ENCODE measurements at places on chromosomes 11 and 22. TPM values are rescaled to one million over a fixed set of nuclear protein-coding genes. Genes with fewer than 3 reads are reported as not detected.

- DNase-seq, result no peak
- no peak overlapping the region for H3K4me3 ChIP-seq
- peaks cover 3% of the 10 kb centered on the region for H3K4me1 ChIP-seq
- no peaks in the 10 kb centered on the region for H3K27me3 ChIP-seq
- H3K36me3 ChIP-seq, result no peaks in the 10 kb centered on the region
These were observed 32.7 kb downstream of the ARAP1 start for GRCh38 chr11:72719551-72719950.

DNA sequence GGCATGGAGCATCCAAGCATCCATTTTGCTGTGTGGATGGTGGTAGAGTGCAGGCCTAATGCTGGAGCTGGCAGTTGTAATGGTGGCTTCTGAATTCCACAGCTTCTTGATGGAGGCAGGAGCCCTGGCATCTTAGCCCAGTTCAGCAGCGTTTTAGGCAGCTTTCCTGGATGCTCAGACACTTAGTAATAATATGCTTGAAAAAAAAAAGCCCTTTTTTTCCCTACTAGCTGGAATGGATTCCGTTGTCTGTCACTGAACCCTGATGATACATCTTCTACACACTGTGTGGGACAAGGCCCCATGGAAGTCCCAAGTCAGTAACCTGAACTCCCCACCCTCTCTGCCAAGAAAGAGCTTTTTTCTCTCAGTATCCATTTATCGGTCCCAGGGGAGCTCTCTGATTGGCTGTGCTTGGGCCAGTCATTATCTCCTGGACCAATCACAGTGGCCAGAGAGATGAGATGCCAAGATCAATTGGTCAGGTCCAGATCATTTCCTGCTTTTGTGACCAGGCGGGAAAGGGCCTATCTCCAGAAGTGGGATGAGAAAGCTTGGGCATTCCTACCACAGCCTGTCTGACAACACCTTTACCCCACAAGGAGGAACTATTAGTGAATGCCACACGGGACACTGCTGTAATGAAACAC, 34.2 kb downstream of the MCM5 start:
- no peaks in the 10 kb centered on the region for H3K27me3 ChIP-seq
- H3K27ac ChIP-seq, result no peak overlapping the region
- H3K4me3 ChIP-seq, result no peak overlapping the region
- peaks cover 3% of the 10 kb centered on the region for H3K4me1 ChIP-seq

DNA sequence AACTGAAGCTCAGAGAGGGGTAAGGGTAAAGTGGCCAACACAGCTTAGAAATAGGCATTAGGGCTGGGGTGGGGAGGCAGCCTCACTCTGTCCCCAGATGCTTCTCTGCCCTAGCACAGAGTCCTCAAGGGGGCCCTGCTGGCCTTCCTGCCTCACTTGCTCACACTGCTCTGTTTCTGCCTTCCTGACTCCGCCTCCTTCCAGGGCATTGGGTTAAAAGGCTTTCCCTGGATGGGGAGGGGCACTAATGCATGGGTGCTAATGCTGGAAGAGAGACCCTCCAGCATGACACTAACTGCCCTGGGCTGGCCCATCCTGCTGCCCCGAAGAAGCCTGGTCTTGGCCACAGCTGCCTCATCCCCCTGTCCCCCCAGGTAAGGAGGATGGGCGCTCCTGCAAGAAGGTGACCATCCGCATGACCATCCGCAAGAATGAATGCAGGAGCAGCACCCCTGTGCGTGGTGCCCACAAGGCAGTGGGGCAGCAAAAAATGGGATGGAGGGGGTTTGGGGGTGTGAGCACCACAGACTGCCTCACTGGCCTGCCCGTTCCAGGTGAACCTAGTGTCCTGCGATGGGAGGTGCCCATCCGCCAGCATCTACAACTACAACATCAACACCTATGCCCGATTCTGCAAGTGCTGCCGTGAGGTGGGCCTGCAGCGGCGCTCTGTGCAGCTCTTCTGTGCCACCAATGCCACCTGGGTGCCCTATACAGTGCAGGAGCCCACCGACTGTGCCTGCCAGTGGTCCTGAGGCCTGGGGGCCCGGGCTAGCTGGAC, 74.0 kb upstream of the MYOD1 start:
- H3K4me3 ChIP-seq, result no peak overlapping the region
- H3K4me1 ChIP-seq, result no peaks in the 10 kb centered on the region
- no peaks in the 10 kb centered on the region for H3K27me3 ChIP-seq
- no peak overlapping the region for H3K27ac ChIP-seq

DNA sequence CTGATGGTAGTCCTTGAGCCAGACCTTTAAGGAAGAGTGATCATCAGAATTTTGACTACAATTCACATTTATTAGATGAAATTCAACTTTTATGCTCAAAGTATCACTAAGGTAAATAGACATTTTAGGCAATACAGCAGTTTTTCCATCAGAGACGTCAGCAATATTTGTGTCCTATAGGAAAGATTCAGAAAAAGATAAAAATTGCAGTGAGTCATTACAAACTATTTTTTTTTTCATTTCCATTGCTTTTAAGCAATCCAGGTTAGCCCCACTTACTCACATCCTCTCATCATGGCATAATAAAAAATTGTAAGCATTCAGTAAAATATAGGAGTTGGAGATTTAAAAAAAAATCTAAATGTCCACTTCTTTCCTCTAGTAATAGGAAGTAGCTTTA, 46.9 kb downstream of the MSANTD4 start:
- no peak for DNase-seq
- no peak overlapping the region for H3K27ac ChIP-seq
- no peaks in the 10 kb centered on the region for H3K4me1 ChIP-seq
- no peaks in the 10 kb centered on the region for H3K27me3 ChIP-seq

GRCh38 chr22:37273846-37274225, 8.5 kb upstream of the CYTH4 start:
- H3K4me1 ChIP-seq, result no peaks in the 10 kb centered on the region
- no peak for DNase-seq
- no peak overlapping the region for H3K4me3 ChIP-seq
- H3K27ac ChIP-seq, result no peak overlapping the region

DNA sequence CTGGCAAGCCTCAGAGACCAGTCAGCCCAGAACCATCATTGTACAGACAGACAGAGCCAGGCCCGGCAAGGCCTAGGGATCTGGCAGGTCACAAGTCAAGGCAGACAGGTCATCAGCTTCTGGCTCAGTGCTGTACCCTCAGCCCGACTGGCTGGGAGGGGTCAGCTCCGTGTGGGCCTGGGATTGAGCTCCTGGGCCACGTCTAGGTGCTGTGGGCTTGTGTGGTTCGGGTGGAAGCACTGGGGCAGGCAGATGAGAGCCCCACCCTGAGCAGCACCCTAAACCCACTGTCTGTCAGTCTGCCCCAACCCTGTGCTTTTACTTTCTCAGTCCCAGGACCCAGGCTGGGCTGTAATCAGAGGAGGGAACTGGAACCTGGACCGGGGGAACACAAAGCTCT, 26.9 kb upstream of the P2RY2 start:
- no peaks in the 10 kb centered on the region for H3K36me3 ChIP-seq
- no peaks in the 10 kb centered on the region for H3K4me1 ChIP-seq
- DNase-seq, result no peak

- H3K27ac ChIP-seq, result no peak overlapping the region
- DNase-seq, result no peak
- no peaks in the 10 kb centered on the region for H3K36me3 ChIP-seq
- H3K27me3 ChIP-seq, result no peaks in the 10 kb centered on the region
- H3K4me1 ChIP-seq, result no peaks in the 10 kb centered on the region
These were observed 133.8 kb upstream of the PITPNB start for GRCh38 chr22:28052825-28053269.

DNA sequence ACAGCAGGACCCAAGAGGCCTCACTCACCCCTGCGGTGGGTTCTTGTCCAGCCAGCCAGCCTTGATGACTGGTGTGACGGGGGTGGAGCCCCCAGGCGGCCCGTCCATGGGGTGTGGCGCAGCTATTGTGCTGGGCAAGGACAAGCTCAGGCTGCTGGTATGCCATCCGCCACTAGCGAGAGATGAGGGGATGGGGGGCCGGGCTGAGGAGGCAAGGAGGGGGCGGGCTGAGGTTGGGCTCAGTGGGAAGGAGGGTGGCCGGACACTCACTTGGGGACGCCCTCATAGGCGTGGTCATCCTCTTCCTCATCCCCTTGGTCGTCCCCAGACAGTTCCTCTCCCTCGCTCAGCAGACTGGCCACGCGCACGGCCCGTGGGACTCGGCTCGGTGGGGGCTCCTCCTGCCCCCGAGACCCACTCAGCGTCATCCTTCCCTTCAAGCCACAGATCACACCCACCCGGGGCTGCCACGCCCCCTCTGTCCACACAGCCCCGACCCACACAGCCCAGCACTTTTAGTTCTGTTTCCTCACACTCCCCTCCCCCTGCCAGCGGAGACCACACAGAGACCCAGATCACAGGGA, 38.0 kb upstream of the PDE2A start:
- H3K27me3 ChIP-seq, result no peaks in the 10 kb centered on the region
- no peaks in the 10 kb centered on the region for H3K4me1 ChIP-seq
- no peak for DNase-seq
- peak overlapping the region; percentile 38 for H3K27ac ChIP-seq

DNA sequence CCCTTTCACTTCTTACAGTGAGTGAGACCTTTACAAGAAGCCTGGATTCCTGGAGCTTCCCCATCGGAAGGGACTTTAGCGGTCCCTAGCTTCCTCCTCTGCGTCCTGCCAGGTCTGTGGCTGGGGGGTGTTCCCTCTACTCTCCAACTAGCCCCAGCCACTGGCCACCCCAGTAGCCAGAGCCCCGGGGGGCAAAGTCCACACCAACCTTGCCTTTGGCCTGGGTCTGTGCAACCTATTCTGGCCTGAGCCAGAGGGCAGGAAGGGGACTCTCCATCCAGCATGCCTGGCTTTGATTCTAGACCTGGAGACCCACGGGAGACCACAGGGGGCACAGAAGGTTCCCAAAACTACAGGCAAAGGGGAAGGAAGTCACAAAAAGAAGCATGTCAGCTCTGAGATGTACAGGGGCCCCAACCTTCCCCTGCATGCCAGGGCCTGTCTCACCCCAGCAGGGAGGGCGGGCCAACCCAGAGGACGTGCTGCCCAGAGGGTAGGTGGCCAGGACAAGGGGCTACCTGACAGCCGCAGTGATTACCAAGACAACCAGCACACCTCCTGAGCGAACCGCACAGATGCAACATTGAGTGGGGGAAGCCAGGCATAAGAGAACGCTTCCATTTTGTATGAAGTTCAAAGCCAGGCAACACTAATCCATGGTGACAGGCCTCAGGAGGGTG, 52.4 kb downstream of the DSCAML1 start:
- no peaks in the 10 kb centered on the region for H3K4me1 ChIP-seq
- no peaks in the 10 kb centered on the region for H3K27me3 ChIP-seq
- H3K27ac ChIP-seq, result no peak overlapping the region
- no peak for DNase-seq
- no peaks in the 10 kb centered on the region for H3K36me3 ChIP-seq
- no peak overlapping the region for H3K4me3 ChIP-seq

DNA sequence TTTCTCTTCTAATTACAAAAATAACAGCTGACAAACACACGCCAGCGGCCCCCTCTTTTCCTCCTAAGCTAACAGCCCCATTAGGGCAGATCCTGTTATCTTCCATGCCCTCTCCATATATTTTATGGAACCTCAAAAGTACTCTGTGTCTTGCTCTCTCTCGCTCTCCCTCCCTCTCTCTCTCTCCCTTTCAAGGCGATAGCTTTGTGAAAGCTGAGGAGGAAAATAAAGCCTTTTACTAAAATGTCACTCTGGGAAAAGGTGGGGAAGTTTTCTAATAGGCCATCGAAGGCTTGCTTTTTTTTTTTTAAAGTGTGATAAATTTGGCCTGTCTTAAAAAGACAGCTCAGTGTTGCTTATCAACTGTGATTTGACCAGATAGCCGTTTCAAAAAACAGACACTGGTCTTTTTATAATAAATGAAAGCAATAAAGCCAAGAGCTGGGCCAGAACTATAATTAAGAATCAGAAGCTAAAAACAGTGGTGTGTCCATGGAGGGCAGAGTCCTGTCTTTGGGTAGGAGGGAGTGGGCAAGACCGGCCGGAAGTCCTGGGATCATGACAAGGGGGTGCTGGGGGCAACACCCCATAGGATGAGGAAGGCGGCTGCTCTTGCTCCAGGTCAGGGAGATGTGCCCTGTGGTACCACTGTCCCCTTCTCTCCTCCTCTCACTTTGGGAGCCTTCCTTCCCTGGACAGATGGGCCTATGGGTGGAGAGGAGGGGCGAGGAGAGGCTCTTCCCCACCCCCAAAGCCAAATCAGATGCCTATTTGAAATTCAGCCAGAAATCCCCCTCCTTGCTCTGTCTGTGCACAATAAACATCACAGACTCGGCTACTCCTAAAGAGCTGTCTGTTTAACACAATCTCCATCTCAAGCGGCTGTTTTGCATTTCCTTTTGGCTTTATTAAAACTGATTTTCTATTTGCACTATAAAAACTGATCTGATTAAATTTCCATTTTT, 267.2 kb downstream of the BUD13 start:
- peaks cover 4% of the 10 kb centered on the region for H3K4me1 ChIP-seq
- DNase-seq, result no peak
- no peaks in the 10 kb centered on the region for H3K36me3 ChIP-seq
- no peak overlapping the region for H3K27ac ChIP-seq
- H3K27me3 ChIP-seq, result no peaks in the 10 kb centered on the region
- no peak overlapping the region for H3K4me3 ChIP-seq

DNA sequence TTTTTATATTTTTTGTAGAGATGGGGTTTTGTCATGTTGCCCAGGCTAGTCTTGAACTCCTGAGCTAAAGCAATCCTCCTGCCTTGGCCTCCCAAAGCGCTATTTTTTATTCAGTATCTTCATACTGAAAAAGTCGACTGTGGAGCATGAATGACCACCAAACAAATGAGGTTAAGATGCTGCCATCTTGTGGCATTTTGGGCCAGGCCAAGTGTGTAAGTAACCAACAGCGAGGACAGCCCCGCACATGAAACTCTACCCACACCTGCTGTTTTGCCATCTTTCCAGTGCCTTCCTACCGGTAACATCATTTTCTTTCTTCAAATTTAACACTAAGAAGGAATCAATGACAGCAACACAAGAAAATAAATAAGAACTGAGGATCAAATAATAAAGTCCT, 32.2 kb upstream of the AQP11 start:
- no peak overlapping the region for H3K4me3 ChIP-seq
- H3K36me3 ChIP-seq, result no peaks in the 10 kb centered on the region
- H3K27ac ChIP-seq, result no peak overlapping the region
- H3K27me3 ChIP-seq, result no peaks in the 10 kb centered on the region

The OR2AG1 gene
- not detected for total RNA-seq

The GRIK4 gene
- total RNA-seq, result 1.1 TPM

The DDIAS gene
- total RNA-seq, result 6.2 TPM

The USP2 gene
- total RNA-seq, result not detected

The OR51E2 gene
- 0.69 TPM for total RNA-seq

The MGAT3 gene
- 9.5 TPM for total RNA-seq

The BTBD18 gene
- not detected for total RNA-seq

Data from uterus (tissue), 4 donors.